ENCODE measurements at places on chromosomes 6 and 20.

GRCh38 chr6:32761072-32761471, 2.3 kb downstream of the HLA-DQB2 start:
- no peak for DNase-seq

DNA sequence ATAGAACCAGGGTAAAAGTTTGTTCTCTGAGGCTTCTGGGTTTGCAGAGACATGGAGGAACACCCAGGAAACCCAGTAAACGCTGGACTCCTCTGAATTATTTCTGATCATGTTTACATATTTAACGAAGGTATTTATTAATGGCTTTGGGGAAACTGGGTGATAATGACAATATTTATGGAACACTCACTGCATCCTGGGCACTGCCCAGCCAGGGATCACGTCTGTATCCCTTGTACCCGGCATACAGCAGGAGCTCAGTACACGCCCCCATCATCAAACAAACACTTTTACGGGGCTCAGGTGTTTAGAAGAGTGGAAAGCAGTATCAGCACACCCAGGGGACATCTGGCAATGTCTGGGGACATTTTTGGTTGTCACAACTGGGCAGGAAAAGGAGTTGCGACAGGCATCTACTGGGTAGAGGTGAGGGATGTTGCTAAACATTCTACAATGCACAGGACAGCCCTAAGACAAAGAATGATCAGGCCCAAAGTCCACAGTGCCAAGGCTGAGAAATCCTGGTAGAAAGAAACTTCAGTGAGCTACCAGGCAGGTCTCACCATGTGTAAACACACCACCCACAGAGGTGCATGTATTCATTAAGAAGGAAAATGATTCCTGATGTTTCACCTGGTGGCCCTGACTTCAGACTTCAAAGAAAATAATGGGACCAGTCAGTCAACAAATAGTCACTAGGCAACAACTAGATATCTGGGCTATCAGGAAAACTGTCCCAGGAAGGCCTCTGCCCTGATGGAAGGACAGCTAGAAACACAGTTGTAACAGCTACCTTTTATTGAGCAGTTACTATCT, 35.3 kb downstream of the ZMYND8 start:
- no peak for DNase-seq

- DNase-seq = no peak
These were observed 18.1 kb upstream of the ASCC3 start for GRCh38 chr6:100899202-100899601.

DNA sequence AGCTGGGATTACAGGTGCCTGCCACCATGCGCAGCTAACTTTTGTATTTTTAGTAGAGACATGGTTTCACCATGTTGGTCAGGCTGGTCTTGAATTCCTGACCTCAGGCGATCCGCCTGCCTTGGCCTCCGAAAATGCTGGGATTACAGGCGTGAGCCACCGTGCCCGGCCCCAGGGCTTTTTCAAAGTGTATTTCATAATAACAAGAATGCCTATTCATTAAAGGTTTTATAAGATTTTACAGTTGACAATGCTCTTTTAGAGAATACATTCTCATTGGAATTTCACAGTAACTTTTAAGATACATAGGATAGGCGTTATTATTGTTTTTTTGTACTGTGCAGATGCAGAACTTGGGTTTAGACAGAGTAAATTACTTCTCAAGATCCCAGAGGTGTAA, 52.6 kb upstream of the PTPRK start:
- DNase-seq = no peak

- DNase-seq = peak; percentile 41
These were observed 193.7 kb downstream of the GPX5 start for GRCh38 chr6:28719275-28719940.

DNA sequence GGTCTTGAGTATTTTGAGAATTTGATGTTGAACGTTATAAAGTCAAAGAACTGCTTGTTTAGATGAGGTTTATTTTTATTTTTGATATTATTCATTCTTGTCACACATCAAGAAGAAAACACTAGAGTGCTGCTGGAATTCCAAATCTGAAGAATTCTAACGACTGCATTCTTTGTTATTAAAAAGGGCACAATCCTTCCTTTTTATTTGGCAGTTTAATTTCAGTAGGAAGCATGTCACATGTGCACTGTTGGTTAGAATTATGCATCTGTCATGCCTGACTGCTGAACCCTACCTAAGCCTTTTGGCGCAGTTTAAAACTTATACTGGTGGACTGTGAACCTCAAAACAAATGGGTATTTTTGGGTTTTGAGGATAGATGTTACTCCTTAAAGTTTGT, 4.0 kb downstream of the ID4 start:
- DNase-seq = no peak

- no peak for DNase-seq
These were observed 12.6 kb upstream of the FAM209A start for GRCh38 chr20:56511926-56512325.

DNA sequence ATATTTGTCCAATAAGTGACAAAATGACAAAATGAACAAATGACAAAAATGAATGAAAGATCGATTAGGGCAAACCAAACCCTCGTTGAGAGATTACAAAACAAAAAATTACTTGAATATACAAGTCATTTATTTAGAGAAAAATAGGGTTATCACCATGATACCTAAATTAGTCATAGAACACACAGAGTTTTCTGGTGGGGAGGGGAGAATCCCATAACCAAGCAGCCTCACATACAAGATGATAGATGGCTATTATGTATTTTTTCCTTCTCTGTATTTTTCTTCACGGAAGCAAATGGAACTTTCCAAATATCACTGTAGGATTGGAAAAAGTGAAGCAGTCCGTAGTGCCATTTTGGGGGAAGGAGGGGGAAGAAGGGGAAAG, 28.5 kb upstream of the BMP6 start:
- DNase-seq = no peak

- no peak for DNase-seq
These were observed 73.9 kb downstream of the MDN1 start for GRCh38 chr6:89745716-89746115.

DNA sequence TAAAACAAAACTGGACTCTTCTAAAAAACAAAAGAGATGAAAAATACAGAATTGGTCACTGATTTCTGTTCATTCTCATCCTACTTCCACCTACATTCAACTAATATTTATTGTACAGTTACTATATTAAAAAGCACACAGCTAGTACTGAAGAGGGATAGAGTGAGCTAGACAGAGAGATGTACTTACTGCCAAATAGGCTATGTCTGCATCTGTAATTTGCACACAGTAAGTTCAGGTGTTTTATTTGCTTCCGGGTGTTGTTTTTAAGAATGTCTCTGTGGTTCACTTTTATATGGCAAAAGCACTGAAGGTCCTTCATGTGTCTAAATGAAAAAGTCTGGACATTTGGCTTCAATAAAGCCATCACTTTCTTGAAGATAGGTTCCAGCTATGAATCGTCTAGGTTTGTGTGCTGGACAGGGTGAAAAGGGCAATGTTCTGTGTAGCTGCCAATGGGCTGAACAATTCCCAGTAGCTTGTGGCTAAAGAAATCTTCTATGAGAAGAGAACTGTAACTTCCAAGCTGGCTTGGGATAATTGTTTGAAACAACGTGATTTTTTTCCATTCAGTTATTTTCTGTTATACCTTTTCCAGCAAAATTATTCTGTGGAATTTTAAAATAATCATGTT, 47.3 kb downstream of the EPB41L2 start:
- no peak for DNase-seq

GRCh38 chr6:158743033-158743651, 76.0 kb downstream of the EZR start:
- DNase-seq = no peak

GRCh38 chr6:109255946-109256640, 126.2 kb downstream of the CD164 start:
- no peak for DNase-seq

DNA sequence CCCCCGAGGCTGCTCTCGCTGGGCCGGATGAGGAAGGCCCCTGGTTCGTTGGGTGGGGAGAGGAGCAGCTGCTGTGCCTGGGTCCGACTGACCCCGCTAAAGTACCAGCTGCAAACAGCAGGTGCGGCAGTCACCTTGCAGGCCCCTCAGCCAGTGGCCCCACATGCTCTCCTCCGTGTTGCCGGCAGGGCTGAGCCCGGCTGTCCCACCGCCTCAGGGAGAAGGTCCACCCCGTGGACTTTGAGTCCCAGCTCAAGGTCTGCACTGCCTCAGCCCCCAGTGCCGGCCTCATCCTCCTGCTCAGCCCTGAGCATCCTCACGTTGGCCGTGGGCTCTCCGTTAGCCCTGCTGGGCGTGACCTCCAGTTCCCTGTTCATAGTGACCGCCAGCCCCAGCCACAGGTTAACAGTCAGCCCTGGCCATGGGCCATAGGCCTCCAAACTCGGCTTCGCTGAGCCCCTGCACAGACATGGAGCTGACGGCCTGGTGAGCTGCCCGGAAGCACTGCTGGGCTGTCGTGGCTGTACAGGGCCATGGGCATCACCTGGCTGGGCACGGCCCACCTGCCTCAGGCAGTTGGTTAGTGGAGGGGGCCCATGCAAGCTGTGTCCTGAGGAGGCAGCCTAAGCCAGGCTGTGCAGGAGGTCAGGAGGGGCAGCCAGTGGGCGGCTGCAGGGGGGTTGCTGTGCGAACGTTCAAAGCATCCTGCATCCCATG, 3.1 kb downstream of the SRMS start:
- no peak for DNase-seq

DNA sequence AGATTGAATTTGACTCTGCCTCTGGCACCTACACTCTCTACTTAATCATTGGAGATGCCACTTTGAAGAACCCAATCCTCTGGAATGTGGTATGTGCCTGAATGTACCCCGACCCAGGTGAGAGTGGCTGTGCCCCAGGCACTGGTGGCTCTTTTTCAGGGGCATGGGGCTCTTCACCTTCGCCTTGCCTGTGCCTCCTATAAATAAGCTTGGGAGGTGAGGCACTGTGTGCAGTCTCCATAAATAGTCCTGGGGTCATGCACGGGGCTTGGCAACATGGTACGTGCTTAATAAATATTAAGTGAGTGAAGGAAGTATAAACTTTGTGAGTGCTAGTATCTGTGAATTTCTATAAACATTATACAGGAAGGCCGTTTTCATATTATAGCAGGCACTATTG, 33.0 kb downstream of the GHRH start:
- no peak for DNase-seq

- DNase-seq = no peak
These were observed 24.5 kb downstream of the UCKL1 start for GRCh38 chr20:63931735-63932134.

DNA sequence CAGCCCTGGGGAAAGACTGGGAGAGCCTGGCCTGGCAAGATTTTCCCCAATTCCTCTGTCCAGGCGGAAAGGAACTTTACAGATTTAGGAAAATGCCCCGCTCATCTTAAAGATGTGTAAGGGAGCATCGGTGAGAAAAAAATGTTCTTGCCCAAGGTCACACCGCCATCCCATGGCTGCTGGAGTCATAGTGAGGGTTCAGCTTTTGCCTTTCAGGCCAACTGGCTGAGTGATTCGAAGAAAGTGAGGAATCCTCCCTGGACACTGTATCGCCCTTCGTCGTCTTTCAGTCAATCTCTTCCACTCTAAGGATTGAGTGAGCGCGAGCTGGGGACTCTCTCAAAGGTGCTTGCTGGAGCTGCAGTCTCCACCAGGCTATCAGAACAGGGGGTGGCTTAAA, 1.4 kb downstream of the WFDC2 start:
- no peak for DNase-seq

DNA sequence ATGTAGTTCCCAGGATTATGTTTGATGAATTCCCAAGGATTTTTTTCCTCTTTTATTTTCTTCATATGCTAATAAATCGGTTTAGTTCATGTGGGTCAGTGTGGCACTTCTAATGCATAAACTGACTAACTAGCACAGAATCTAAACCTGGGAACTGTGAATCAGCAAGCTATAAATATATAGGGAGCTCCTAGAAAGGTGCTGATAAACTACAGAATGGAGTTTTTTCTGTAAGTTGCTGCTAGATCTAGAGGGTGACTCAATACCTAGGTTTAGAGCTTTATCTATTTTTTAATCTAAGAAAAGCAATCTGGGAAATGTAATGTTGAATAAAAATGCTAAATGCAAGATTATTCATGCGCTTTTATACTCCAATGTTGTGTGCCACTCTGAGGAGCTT, 118.8 kb upstream of the PTCHD4 start:
- no peak for DNase-seq

GRCh38 chr6:3559561-3559960, 102.7 kb upstream of the SLC22A23 start:
- no peak for DNase-seq

- no peak for DNase-seq
These were observed 828 bp upstream of the XKR7 start for GRCh38 chr20:31966991-31967655.

GRCh38 chr6:169229615-169230321, 23.9 kb downstream of the THBS2 start:
- DNase-seq = no peak

DNA sequence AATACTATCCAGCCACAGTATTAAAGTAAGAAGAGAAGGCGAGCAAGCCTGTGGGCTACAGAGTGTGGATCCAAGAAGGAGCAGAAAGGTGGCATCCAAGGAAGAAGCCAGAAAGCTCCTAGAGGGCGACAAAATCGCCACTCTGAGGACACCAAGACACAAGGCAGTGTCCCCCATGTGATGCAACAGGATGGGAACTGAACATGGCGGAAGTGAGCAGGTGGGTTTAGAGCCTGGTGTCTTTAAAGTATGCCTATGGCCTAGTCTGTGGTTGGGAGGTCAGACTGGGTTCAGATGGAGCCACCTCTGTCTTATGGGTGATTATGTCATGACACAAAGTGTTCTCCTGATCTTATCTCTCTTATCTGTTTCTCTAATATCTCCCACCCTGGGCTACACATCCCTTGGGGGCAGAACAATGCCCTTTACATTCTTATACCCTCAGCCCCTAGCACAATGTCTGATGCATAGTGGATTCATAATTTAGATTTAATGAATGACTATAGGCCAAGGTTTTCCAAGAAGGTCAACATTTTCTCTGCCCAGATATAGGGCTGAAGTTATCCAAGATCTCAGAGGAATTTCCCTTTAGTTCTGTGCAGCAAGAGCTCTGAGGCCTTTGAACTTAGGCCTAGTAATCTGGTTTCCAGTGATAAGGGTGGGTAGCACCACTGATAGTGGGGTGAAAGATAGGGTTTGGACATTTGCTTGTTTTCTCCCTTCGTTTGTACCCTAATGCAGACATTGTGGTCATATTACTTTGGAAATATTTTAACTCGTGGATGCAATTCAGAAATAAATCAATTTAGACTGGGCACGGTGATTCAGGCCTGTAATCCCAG, 167.3 kb upstream of the AKIRIN2 start:
- no peak for DNase-seq

GRCh38 chr6:43668151-43669028, 19.2 kb downstream of the MRPS18A start:
- peak; percentile 60 for DNase-seq

DNA sequence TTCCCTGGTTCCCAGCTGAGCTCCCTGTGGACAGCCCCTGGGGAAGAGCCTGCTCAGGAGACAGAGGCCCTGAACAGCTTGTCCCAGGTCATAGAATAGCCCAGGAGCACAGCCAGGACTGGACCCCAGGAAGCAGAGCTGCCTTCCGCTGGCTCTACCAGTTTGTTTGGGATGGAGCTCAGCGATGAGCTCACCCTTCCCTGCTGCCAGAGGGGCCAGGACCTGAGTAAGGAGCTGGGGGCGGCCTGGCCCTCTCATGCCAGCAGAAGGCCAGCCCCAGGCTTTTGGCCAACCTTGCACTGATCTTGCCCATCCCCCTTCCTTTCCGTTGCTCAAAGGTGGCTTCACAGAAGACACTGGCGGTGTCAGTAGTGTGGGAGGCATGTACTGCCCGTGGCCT, 17.5 kb downstream of the MMP24OS start:
- no peak for DNase-seq
